AG20443 (cell line): ENCODE measurements at places on chromosomes 4 and X.

DNA sequence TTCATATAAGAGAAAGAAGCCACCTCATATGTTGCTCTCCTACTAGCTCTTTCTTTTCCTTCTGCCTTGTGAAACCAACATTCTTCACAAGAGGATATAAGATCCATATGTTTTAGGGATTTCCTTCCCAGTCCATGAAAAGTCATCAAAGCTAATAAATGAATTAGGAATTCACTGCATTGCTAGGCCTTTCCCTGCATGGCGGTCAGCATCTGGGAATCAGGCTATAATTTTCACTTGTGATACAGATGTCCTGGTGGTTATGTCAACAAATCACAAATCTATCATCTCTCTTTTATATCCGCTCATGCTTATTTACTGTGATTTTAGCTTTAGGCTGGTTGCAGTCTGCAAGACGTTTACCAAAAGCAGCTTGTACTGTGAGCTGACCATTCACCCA lies 510.0 kb downstream of the NLGN4X start:
- DNase-seq: no peak

- peak; percentile 20 for DNase-seq
These were observed 28.7 kb upstream of the BMP2K start for GRCh38 chr4:78747475-78747922.

GRCh38 chrX:87583679-87584078 lies 66.1 kb downstream of the KLHL4 start:
- DNase-seq: no peak

GRCh38 chrX:16765594-16765993 lies 20.7 kb upstream of the TXLNG start:
- no peak for DNase-seq

GRCh38 chrX:132631579-132632232 lies 142.9 kb upstream of the MBNL3 start:
- DNase-seq: peak; percentile 30

DNA sequence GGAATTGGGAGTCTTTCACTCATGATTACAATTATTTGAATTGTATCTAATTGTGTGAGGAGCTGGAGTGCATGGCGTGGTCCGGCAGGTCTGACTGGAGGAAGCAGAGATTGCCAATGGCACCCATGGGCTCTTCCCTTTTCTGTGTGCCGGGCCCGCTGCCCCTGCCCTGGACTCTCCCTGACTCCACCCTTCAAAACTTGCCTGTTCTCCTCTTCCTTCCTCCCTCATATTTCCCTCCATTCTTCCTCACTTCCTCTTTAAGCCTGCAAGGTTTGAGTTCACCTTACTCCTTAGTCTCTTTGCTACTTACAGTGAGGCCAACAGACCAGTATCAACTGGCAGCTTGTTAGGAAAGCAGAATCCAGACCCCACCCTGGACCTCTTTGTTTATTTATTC lies 6.5 kb upstream of the STBD1 start:
- no peak for DNase-seq

- DNase-seq: no peak
These were observed 187.3 kb upstream of the MBNL3 start for GRCh38 chrX:132676102-132676501.

- DNase-seq: no peak
These were observed 187.8 kb upstream of the NR3C2 start for GRCh38 chr4:148630051-148630450.

- no peak for DNase-seq
These were observed 164.7 kb upstream of the SLC7A11 start for GRCh38 chr4:138406876-138407275.

GRCh38 chr4:159639671-159640323 lies 536.9 kb downstream of the RAPGEF2 start:
- no peak for DNase-seq

GRCh38 chr4:16524911-16525554 lies 298.8 kb upstream of the TAPT1 start:
- peak; percentile 79 for DNase-seq

GRCh38 chrX:70755850-70756249 lies 152.7 kb downstream of the TEX11 start:
- no peak for DNase-seq

- DNase-seq: no peak
These were observed 14.4 kb upstream of the ATOH1 start for GRCh38 chr4:93814141-93814540.

GRCh38 chr4:54378461-54378860 lies 149.4 kb downstream of the PDGFRA start:
- no peak for DNase-seq

DNA sequence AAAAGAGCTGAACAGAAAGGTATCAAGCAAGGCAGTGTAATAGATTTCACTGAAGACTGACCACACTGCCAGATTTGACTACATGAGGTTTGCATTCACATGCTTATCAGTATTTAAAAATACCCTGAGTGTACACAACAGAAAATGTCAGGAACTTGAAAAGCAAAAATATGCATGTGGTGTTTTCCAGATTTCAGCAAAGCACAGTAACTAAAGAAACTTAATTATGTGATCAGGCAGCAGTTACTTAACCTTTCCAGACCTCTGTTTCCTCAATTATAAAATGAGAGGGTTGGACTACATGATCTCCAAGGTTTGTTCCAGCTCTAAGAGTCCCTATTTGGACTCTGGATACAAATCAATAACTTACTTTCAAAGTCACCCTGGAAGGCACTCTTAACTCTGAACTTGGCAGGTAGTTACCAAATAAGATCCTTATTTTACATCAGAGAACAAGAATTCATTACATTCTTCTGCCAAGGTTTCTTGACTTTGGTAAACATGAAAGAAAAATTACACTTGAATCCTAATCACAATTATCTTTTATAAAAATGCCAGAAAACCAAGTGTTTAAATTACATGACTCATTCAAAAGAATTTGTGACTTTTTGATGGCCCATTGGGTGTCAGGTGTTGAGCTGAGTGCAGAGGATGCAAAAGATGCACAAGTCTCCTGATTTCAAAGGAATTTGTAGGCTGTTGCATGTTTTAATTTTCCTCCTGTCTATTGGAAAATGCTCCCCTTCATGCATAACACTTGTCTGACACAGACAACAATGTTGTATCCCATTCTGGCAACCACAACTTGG lies 241.6 kb downstream of the MGST2 start:
- no peak for DNase-seq

GRCh38 chr4:28913466-28913865 lies 1806.7 kb upstream of the PCDH7 start:
- no peak for DNase-seq

GRCh38 chr4:107255596-107255995 lies 219.5 kb upstream of the DKK2 start:
- DNase-seq: no peak

- peak; percentile 71 for DNase-seq
These were observed 121.3 kb downstream of the PRDM5 start for GRCh38 chr4:120801137-120801758.
